ENCODE measurements at places on chromosomes 3 and 15.

DNA sequence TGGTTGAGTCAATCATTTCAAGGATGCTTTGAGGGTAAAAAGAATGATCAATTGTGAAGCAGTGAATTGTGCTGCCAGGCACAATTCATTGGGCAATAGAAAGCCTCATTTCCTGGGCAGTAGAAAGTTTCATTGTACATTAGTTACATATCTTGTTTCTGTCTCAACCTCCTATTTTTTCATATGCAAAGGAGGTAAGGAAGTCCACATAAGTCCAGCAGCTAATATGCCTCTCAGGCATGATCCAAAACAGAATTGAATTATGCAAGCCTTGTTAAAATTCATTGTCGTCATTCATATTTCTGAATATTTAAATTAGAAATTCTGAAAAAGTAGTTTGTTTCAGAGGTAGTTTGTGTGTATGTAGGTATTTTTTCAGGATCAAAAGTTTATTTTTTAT is 65.8 kb downstream of the TFRC start:
- DNase-seq = no peak

- peak; percentile 62 for DNase-seq
Measured at GRCh38 chr3:186193534-186194450, 84.9 kb upstream of the ETV5 start.

- DNase-seq = no peak
Measured at GRCh38 chr3:73772076-73772886, 147.5 kb upstream of the PDZRN3 start.

GRCh38 chr3:52078781-52079560 is 22.6 kb upstream of the DUSP7 start:
- DNase-seq = no peak

GRCh38 chr3:59482684-59483083 is 432.9 kb upstream of the CFAP20DC start:
- no peak for DNase-seq

GRCh38 chr3:10912786-10913185 is 79.8 kb upstream of the SLC6A1 start:
- no peak for DNase-seq

DNA sequence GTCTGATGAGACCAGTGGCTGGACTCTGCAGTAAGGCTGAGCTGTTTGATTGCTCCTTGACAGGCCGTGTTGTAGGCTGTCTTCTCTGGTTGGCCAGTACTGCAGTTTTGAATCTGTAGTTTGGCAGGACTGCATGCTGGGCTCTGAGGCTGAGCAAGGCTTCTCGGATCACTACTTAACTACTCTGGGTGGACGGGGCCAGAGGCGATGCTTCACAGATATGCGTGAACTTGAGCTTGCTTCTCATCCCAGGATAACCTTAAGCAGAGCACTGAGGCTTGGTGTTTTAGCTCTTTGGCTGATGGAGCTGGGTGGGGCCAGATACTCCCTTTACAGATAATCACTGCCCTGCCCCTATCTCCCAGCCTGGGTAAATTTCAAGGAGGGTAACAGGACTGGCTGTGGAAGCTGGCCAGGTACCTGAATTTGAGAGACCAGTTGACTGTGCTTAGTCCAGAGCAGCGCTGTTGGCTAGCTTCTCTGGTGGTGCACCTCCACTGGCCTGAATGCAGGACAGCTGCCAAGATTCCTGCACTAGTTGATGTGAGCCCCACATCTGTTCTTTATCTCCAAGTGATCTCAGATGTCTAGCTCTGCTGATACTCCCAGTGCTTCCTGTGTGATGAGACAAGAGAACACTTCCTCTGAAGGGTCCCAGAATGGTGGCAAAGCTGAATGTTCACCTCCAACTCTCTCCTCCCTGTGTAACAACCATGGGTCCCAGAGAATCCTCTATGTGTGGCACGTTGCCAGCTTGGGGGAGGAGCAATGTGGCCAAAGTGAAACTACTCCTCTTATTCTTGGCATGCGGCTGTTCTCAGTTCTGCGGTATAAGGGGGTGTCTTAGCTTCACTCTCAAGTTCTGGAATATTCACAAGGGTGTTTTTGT is 37.9 kb downstream of the RPL39L start:
- peak; percentile 3 for DNase-seq

GRCh38 chr3:57164657-57165573 is at the start of gene IL17RD:
IL17RD (minus strand) TSS chr3:57165353; CDS start chr3:57165286, 67 bp downstream.
- DNase-seq = peak; percentile 69

DNA sequence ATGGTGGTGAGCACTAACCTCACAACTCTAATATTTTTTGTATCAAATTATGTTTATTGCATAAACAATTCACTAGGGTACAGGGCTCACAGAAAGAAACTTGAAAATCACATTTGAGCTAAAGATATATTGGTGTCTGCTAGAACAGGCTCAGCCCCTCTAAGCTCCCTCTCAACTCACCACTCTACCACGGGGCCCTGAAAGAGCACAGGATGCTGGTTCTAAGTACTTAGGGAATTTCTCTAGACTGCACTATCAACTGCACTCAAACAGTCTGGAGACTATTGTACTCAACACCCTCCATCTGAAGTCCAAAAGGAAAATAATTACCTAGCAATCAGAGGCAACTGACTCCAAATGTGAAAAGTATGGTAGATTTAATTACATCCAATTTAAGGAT is 98.7 kb upstream of the STRIT1 start:
- no peak for DNase-seq

DNA sequence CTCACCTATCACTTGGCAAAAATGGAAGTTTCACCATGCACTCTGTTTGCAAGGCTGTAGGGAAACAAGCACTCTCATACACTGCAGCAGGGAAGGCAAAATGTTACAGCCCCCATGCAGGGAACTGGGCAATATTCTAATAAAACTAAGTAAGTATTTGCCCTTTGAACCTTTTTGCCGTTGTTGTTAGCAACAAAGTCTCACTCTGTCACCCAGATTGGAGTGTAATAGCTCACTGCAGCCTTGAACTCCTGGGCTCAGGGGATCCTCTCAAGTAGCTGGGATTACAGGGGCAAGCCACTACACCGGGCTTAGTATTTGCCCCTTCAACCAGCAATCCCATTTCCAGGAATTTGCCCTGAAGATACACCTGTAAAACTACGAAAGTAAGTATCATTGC is 122.5 kb downstream of the TBC1D5 start:
- DNase-seq = no peak

- no peak for DNase-seq
Measured at GRCh38 chr3:132787616-132788300, 65.5 kb upstream of the NPHP3 start.

GRCh38 chr15:58770519-58770856 is 614 bp upstream of the MINDY2 start:
- DNase-seq = peak; percentile 53

- DNase-seq = no peak
Measured at GRCh38 chr15:72511536-72511935, 37.4 kb downstream of the ARIH1 start.

- no peak for DNase-seq
Measured at GRCh38 chr3:71090207-71090606, 493.3 kb downstream of the FOXP1 start.

GRCh38 chr3:8987645-8988383 is 24.5 kb upstream of the RAD18 start:
- no peak for DNase-seq

GRCh38 chr3:194682694-194683310 is 2.9 kb upstream of the FAM43A start:
- DNase-seq = peak; percentile 77

DNA sequence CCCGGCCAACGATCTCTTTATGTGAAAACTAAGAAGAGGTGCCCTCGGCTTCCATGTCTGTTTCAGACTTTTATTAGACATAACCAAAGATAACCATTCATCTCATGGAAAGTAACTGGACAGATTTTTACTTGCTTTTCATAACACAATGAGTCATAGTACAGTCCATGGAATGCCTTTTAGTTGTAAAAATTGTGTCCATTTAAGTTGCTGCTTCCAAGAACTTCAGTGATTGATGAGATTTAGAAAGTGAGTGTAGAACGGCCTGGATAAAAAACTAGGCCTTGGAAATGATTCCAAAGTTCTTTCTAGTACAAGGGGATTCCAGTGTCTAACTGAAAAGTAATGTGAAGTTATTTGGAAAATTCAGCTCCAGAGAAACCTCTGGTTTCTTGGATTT is 10.8 kb downstream of the EIF2AK4 start:
- no peak for DNase-seq

DNA sequence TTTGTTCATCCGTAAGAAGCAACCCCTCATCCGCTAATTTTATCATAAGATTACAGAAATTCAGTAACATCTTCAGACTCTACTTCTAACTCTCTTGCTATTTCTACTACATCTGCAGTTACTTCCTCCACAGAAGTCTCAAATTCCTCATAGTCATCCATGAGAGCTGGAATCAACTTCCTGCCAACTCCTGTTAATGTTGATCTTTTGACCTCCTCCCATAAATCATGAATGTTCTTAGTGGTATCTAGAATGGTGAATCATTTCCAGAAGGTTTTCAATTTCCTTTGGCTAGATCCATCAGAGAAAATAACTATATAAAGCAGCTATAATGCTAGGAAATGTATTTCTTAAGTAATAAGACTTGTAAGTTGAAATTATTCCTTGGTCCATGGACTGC is 115.1 kb downstream of the TAFA4 start:
- DNase-seq = no peak

DNA sequence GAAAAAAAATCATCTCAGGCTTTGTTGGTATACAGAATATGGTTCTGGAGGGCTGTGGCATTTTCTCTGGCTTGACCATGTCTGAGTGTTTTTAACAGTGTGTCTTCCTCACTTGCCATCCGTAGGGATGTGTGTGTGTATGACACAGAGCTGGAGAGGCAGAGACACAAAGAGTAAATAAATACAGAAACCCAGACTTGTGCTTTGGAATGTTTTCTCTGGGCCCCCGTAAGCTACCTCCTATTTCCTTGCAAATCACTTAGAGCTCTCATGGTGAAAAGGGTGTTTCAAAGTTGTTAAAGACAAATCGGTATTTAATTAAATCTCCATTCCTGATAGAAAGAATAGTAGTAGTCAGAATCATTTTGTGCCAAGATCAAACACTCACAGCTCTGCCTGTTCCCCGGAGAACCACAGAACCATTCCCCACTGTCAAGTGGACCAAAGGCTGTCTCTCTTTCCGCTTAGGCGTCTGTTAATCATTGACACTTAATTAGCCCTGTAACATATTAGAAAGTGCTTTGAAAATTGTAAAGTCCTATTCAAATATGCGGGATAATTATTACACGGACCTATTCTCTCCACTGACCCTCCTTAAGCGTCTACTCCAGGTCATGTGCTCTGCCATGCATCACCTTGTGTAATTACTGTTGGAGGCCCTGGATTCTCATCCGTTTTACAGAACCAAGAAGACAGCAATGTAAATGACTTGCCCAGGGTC is 313.6 kb upstream of the TLE3 start:
- DNase-seq = no peak

DNA sequence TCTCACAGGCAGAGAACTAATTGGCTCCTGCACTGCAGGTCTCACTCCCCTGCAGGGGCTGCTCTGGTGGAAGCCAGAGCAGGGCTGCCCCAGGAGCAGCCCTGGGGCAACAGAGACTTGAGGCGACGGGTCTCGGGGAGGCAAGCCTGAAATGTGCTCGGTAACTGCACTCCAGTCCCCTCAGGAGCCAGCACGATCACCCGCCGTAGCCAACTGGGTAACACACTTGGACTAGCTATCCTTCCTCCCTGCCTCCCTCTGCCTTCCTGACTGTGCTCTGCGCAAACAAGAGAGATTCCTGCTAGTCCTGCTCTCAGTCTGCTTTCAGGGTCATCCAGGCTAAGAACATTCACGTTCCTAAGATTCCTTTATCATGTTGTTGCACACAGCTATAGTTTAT is 140.7 kb upstream of the NSMCE3 start:
- DNase-seq = no peak

GRCh38 chr3:42495393-42495792 is 7.0 kb upstream of the VIPR1 start:
- DNase-seq = no peak

DNA sequence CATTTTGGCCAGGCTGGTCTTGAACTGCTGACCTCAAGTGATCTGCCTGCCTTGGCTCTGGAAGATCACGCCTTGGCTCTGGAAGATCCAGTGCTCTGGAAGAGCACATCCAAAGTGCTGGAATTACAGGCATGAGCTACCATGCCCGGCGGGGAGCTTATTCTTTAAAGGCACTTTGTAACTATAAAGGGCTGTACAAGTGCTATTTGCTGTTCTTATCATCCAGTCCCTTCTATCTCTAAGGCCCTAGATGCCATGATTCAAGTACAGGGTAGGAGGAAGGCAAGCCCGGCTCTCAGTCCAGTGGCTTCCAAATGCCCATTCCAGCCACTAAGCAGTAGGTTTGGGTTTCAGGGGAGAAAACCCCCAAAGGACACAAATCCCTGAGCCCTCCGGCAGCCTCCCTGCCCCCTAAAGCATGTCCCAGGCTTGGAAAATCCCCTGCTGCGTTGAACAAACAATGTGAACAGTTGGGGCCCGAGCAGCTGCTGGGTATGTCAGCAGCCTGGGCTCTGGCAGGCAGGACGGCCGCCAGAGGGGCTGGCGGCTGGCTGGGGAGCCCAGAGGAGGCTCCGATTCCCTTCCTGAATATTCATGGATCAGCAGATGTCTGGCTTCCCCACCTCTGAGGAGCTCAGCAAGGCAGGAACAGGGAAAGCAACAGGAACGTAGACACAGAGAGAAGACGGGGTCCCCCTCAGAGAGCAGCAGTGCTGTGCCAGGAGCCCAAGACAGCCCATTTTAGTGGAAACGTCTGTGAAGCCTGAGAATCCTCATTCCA is 7.7 kb downstream of the IGDCC4 start:
- peak; percentile 53 for DNase-seq

GRCh38 chr15:100036015-100036414 is 302.8 kb upstream of the LYSMD4 start:
- no peak for DNase-seq

GRCh38 chr3:173938159-173938558 is 540.6 kb downstream of the NLGN1 start:
- DNase-seq = peak; percentile 26

DNA sequence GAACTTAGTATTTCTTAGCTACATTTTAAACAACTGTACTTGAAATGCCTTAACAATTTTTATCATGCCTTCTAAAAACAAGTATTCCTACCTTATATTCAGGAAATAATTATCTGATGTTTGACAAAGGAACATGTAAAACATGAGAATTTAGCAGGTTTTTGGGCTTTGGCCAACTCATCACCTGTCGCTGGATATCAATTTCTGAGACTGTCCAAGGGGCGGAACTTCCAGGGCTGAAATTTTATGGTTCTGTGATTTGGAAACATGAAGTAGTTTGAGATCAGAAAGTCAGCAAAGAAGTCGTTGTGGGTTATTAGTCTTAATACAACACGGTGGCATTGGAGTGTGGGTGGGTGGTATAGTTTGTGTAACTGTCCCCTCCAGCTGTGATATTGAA is 282.2 kb upstream of the LRRN1 start:
- DNase-seq = no peak

- no peak for DNase-seq
Measured at GRCh38 chr3:107008213-107008612, 369.0 kb upstream of the CCDC54 start.
